ENCODE measurements at places on chromosomes 3 and 15.

DNA sequence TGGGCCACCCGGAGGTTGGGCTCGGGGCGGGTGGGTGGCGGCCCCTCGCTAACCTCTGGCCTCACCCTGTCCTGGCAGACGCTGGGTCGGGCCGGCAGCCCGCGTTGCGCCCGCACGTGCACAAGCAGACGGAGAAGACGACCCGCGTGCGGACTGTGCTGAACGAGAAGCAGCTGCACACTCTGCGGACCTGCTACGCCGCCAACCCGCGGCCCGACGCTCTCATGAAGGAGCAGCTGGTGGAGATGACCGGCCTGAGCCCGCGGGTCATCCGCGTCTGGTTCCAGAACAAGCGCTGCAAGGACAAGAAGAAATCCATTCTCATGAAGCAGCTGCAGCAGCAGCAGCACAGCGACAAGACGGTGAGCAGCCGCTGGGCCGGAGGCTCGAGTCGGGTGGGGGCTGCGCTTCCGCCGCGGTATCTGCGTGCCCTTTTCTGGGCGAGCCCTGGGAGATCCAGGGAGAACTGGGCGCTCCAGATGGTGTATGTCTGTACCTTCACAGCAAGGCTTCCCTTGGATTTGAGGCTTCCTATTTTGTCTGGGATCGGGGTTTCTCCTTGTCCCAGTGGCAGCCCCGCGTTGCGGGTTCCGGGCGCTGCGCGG lies 3.7 kb downstream of the ISL2 start:
- DNase-seq = no peak

DNA sequence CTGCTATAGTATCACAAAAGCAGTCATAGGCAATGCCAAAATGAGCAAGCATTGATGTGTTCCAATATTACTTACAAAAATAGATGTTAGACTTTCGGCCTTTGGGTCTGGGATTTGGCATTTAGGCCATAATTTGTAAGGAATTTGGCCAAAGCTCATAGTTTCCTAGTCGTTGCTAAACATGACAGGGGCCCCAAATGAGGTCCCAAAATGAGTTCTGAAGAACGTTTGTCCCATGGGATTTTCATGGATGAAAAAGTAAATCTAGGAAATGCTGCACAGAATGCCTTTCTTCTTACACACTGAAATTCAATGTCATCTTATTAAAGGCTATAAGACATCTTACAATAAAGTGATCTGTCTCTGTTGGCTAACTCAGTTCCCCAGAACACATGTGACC lies 456.0 kb downstream of the CNTN4 start:
- no peak for DNase-seq

- no peak for DNase-seq
Measured at GRCh38 chr3:108319428-108320082, 23.2 kb downstream of the HHLA2 start.

- DNase-seq = no peak
Measured at GRCh38 chr3:9676785-9677184, 26.8 kb upstream of the CPNE9 start.

GRCh38 chr15:77548589-77549557 lies 83.8 kb downstream of the LINGO1 start:
- no peak for DNase-seq

- no peak for DNase-seq
Measured at GRCh38 chr15:67340630-67341029, 86.0 kb downstream of the IQCH start.

DNA sequence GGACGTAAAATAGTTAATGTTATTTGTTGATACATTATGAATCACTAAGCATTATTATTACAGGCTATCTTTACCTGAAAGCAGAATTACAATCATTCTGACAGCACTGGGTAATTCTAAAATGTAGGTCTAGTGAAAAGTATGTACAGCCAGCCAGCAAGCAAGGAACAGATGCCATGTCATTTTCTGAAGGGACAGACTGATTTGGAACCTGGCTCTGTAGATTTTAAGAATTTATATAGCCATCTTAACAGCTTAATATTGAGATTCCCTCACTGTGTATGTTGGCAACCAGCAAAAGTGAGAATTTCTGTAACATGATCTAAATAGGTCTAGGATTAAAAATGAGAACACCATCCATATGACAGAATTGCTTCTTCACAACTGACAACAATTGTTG lies 359.4 kb downstream of the ZIC4 start:
- DNase-seq = no peak

DNA sequence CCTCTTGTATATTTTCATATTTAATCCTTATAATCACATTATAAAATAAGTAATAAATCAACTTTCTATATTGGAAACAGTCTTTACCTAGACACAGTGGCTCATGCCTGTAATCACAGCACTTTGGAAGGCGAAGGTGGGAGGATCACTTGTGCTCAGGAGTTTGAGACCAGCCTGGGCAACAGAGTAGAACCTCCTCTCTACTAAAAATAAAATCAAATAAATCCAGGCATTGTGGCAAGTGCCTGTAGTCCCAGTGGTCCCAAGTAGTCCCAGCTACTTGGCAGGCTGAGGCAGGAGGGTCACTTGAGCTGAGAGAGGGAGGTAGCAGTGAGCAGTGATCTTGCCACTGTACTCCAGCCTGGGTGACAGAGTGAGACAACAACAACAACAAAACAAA lies 975.1 kb downstream of the ROBO1 start:
- DNase-seq = no peak

GRCh38 chr3:187041362-187042307 lies 97.7 kb downstream of the RPL39L start:
- DNase-seq = no peak

DNA sequence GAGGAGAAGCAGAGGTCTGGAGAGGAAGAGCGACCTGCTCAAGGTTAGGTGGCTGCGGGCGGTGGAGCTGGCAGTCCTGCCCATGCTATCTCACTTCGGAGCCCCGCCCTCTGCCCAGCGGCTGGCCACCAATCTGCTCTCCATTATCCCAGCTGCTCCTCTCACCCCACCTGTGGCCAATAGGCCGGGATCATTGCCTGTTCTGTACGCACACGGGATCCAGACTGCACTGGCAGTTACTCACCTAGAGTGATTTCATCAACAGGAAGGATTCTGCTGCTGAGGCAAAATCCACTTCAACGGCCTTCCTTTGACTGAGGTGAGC lies 100.6 kb downstream of the TLE3 start:
- DNase-seq = no peak

DNA sequence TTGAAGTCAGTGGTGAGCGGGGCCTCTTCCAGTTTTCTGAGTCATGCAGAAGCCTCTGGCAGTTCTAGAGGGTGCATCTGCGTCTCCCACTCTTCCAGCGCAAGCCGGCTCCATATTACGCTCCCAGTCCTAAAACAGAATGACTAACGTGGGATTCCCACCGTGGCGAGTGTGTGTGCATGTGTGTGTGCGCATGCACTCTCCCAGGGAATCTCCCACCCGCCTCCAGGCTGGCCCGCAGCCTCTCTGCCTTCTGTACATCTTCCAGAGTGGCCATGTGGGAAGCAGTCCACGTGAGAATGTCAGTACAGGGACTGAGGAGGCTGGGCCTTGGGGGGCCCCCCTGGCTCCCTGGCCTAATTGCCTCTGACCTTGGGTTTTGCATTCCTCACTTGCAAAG lies 87.7 kb downstream of the LSM3 start:
- DNase-seq = peak; percentile 59

GRCh38 chr3:23096041-23096440 lies 107.1 kb upstream of the UBE2E2 start:
- no peak for DNase-seq

- DNase-seq = no peak
Measured at GRCh38 chr15:51931638-51932037, 39.9 kb downstream of the LEO1 start.

DNA sequence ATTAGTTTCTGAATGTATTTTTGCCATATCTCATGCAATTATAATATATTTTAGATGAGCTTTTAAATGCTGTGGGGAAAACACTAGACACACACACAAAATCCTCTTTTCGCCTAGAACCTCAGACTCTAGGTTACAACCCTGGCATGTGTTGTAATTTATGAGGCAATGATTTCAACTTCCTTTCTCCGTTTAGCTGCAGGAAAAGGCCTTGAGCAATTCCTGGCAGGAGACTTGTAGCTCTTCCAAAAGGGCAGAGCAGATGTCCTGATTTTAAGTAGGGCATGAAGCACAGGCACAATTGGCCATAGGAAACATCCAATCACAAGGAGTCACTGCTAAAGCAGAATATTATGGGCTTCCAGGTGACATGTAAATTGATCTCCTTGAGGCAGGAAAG lies 82.0 kb downstream of the GPR156 start:
- peak; percentile 20 for DNase-seq

DNA sequence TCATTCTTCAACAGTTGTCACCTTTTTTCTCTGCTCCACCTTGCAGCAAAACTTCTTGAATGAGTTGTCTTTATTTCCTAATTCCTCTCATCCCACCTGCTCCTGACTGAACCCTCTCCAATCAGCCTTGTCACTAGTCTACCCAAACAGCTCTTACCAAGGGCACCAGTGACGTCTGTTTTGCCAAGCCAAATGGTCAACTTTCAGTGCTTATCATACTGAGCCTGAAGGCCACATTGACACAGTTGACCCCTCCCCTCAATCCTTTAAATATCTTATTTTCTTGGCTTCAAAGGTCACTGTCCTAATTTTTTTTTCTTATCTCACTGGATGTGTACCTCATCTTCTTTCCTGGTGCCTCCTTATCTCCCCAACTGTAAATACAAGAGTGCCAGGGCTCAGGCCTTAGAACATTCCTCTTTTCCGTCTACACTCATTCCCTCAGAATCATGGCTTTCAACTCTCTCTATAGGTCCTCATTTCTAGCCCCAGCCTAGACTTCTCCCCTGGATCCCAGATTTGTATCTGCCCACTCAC lies 43.2 kb downstream of the CMTM8 start:
- DNase-seq = no peak

DNA sequence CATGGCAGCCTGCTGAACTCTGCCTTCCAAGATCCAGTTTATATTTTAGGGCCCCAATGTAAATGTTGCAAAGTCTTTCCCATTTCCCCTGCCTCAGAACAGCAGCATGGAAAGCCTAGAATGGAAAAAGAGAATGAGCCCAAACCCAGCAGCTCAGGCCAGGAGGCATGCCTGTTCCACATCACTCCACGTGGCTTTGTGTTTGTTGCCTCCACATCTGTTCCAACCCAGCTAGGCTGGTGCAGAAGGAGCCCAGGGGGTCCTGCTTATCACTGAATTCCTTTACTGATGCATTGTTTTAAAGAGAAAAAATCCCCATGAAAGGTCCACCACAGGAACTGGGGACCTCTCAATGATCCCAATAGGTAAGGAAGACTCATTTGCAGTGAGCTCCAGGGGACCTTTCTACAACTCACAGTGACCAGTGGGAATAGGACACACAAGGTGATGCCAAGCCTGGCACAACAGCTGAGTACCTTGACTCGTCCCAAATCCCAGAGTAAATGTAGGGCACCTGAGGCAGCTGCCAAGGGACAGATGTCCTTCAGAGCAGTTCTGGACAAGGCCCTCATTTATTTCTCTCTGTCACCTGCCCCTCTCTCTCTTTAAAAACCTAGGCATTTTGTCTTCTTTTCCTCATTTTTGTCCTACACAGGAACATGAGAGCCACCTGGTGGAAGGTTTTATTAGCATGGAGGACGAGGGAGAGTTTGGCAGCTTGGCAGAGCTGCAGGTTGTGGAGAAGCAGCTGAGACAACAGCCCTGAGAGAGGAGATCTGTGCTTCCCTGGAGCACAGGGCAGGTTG lies 41.7 kb upstream of the ADAMTS17 start:
- no peak for DNase-seq

DNA sequence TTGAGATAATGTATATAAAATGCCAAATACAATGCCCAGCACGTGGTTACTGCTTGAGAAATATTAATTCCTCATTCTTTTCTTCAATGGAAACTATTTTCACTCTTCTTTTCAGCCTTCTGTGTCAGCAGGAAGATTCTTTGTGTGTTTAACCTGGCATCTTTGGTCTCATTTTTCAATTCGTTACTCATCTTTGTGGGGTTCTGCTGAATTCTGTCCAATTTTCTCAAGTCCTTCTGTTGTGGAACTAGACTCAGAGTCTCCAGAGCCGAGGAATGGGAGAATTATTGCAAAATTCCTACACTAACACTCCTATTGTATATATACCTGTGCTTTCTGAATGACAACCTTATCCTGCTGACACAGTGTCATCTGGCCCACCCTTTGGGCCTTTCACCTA lies 96.8 kb upstream of the RGMA start:
- no peak for DNase-seq

- DNase-seq = no peak
Measured at GRCh38 chr3:94001827-94002495, 22.0 kb downstream of the ARL13B start.

DNA sequence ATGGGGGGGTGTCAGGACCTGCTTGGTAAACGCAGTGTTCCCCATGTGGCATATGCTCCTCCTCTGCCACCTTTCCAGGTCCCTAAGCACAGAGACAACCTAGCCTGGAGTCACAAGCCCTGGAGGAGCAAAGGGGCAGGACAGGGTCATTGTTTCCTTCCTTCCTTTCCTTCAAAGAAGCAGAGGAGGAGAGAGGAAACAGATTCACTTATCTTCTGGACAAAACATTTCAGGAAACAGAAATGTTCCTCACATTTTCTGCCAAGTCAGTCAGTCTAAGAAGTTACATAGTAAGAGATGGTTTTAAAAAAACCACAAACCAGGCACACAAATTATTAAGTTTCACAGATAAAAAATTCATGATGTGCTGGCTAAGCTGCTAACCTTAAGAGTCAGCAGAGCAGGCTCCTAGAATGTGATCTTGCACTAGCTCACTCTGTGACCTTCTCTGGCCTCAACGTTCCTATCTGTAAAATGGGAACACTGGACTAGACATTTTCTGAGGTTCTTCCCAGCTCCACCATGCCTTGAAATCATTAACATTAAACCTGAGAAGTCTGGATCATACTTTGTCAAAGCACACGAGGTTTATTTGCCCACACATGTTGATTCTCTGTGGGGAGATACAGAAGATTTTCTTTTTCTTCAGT lies 47.9 kb downstream of the ATP13A5 start:
- DNase-seq = no peak

DNA sequence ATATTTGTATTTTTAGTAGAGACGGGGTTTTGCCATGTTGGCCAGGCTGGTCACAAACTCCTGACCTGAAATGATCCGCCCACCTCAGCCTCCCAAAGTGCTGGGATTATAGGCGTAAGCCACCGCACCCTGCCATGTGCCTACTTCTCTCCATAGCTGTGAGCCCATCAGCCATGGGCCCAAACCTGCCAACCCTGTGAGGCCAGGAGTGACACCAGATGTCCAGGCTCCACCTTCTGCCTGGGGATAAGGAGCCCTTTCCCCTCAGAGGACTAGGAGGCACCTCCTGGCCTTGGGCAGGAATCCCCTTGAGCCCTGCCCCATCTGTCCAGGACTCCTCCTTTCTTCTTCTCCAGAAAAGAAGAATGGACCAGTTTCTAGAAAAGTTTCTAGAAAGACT lies 14.2 kb upstream of the RFT1 start:
- DNase-seq = no peak

DNA sequence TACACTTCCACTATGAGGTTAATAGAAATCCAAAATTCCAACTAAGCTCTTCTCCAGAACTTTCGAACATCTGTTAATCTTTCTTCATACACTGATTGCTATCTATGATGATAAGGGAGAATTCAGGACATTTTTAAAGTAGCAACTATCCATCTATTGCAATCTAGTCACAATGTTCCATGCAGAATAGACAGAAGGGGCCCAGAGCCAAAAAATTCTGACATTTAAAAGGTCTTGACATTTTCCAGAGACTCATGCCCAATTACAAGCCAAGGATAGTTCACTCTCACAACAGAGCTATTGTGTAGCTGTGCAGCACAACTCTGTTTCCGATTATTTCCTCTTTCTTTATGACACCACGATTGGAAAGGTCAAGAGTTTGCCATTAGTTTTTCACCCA lies 999.7 kb upstream of the ALCAM start:
- peak; percentile 43 for DNase-seq
